ENCODE measurements at places on chromosomes 3 and 15.
A peak's percentile ranks its signal among the peaks of the same experiment; 100 is the strongest.

- no peak for DNase-seq
Observed at GRCh38 chr15:25718597-25718996, 144.5 kb downstream of the ATP10A start.

DNA sequence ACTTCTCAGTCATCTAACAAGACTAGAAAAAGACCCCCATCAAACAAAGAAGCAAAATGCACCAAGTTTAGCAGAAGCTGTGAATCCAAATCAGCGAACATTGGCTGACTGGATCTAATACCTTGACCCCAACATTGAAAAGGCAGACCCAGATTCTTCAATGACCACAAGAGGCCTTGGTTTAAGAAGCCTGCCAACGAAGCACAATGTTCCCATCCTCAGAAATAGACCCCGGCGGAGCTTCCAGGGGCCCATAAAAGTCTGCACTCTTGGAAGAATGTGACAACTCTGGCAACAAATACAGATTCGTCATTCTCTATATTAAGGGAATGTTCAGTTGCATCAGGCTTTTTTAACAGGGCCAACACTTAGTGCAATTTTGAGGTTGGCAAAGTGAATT is 112.8 kb upstream of the BCL6 start:
- no peak for DNase-seq

GRCh38 chr3:153974614-153975013 is 146.6 kb upstream of the ARHGEF26 start:
- no peak for DNase-seq

DNA sequence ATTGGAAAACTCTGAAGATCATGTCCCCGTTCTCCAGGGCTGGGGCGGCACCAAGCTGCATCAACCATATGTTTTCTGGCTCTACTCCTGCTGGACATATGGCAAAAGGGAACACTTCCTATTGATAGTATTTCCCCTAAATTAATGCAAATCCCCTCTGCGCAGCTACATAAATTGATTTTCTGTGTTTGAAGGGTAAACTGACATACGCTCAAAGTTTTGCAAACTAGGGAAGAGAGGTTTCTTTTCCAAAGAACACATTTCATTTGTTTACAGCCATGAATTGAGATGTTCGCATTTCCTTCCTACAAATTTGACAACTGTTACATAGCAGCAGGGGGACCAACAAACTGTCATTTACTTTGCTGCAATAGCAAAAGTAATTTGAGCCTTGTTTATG is 35.9 kb downstream of the CTXND1 start:
- no peak for DNase-seq

DNA sequence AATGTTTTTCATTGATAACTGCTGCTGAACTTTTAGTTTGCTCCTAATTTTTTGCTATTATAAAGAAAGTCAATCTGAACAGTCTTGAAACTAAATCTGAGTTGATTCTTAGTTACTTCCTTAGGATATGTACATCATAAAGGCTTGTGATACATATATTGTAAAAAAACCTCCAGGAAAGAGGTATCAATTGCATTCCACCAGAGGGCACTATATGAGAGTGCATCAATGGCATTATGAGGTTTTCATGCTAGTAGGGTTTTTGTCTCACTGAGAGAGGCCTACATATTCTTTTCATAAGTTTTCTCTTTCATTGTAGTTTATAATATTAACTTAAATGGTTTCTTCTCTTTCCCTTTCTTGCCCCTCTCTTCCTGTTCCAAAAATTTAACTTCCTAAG is 46.9 kb downstream of the PIK3R4 start:
- peak; percentile 48 for DNase-seq

- no peak for DNase-seq
Observed at GRCh38 chr3:55615039-55615693, 128.1 kb upstream of the WNT5A start.

GRCh38 chr15:58931987-58932588 is 1.4 kb downstream of the SLTM start:
- peak; percentile 22 for DNase-seq

DNA sequence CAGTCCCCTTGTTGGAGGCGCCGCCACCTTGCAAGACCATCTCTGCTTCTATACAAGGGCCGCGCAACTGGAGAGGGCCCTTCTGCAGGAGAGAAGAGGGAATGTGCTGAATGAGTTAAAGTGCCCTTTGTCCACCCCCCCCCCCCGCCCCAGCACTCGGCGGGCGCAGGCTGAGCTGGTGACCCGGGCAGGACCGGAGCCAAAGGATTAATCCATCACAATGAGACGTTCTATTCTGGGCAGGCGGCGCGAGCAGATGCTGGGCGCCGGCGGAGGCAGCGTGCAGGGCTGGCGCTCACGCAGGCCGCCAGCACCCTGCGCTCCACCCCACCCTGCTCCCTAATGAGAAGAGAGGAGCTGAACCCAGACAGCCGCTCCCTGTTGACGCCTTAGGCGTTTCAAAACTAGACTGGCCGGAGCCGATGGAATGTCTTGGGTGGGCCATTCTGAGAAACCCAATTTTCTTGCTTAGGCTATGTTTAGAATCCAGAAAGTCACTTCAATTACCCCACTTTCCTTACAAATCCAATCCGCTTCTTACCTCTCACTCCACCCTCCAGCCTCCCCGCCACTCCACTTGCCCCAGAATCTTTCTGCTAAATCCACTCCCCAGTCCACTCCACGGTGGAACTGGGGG is 32.9 kb downstream of the GJD2 start:
- no peak for DNase-seq

DNA sequence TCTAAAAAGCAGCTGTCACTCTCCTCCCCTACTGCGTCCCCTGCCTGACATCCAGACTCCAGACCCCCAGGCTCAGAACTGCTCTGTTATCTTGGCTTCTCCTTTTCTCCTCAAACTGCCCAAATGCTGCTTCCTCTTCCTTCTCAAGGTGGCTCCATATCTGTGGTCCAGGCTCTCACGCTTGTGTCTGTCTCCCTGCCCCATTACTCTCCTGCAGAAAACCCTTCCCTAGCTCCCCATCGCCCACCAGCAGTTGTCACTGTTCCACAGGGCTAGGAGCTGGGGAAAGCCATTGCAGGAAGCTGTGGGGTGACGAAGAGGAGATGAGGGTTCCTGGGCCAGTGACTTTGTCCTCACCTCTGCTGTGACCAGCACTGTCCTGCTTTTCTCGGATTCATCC is 30.7 kb upstream of the CGNL1 start:
- no peak for DNase-seq

- DNase-seq, result no peak
Observed at GRCh38 chr3:196314597-196314996, 3.4 kb downstream of the DYNLT2B start.

Measured in CD4-positive, alpha-beta T cell treated with Interleukin-17A for 1 hour (primary cell).